ENCODE measurements at places on chromosomes 1 and 21. TPM values are rescaled to one million over a fixed set of nuclear protein-coding genes. Genes with fewer than 3 reads are reported as not detected.

DNA sequence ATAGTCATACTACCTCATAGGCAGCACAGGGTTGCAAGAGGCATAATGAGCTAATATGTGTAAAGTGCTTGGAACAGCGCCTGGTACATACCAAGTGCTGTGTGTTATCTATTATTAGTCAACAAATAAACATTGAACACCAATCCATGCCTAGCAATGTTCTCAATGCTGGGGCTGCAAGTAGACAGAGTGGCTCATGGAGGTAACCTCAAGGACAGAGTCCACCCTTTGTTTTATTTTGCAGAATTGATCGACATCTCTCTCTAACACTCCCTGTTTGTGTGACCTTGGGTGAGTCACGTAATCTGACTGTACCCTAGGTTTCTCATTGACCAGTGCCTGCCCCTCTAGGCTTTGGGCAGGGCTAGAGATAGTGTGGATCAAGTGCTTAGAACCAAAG lies 164.0 kb upstream of the KLHDC7A start:
- no peak for DNase-seq

CFAP74 gene
- total RNA-seq, result not detected

RALGPS2 gene
- total RNA-seq, result 41.6 TPM

DNA sequence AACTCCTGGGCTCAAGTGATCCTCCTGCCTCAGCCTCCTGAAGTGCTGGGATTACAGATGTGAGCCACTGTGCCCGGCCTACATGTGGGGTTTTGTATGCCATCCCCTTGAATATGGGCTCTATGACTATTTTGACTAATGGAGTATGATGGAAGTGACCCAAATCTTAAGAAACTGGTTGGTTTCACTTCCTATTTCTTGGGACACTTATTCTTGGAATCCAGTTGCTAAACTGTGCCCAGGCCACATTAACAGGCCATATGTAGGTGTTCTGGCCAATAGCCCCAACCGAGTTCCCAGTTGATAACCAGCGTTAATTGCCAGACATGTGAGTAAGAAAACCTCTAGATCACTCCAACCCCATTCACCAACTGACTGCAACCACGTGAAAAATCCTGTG lies 36.3 kb upstream of the CLIC4 start:
- DNase-seq, result no peak

NBPF4 gene
- total RNA-seq, result under 0.01 TPM

FMN2 gene
- 35.0 TPM for total RNA-seq

- no peak for DNase-seq
Measured at GRCh38 chr1:30451532-30452125, 271.8 kb downstream of the MATN1 start.

- DNase-seq, result no peak
Measured at GRCh38 chr1:202811296-202812175, 782 bp downstream of the PCAT6 start.

DNA sequence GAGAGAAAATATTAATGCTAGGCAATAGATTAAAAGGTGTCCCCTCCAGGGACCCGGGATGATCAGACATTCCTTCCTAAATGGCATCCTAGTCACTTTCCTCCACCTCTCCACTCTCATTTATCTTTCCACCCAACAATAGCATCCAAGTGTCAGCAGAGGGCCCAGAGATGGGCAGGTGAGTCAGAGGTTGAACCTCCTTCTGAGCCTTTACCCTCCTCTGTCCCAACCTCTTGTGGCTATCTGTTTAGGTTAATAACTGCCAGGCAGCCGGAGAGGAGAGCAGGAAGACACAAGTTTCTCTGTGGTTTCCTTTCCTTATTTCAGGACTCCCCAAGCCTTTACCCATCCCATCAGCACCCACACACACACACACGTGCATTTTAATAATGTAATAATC lies 4.1 kb downstream of the GJA5 start:
- no peak for DNase-seq

TLCD4 gene
- total RNA-seq, result 0.86 TPM

DNA sequence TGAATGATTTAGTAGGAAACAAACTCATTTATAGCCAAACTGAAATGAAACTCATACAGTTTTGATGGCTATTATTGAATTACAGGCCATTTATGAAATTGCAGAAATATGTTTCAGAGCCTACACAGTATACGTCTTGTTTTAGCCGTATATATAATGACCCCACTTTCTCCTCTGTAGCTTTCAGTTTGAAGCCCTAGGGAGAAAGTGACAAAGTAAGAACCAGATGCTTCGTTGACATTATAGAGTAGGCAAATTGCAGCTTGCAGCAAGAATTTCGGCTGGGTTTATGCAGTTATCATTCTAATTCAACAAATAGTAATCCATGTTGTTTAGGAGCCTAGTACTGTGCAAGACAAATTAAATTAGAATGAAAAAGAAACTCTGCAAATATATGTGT lies 836.3 kb upstream of the ADGRL4 start:
- no peak for DNase-seq

GRCh38 chr21:16034446-16035190 lies 304.8 kb downstream of the USP25 start:
- no peak for DNase-seq

DNA sequence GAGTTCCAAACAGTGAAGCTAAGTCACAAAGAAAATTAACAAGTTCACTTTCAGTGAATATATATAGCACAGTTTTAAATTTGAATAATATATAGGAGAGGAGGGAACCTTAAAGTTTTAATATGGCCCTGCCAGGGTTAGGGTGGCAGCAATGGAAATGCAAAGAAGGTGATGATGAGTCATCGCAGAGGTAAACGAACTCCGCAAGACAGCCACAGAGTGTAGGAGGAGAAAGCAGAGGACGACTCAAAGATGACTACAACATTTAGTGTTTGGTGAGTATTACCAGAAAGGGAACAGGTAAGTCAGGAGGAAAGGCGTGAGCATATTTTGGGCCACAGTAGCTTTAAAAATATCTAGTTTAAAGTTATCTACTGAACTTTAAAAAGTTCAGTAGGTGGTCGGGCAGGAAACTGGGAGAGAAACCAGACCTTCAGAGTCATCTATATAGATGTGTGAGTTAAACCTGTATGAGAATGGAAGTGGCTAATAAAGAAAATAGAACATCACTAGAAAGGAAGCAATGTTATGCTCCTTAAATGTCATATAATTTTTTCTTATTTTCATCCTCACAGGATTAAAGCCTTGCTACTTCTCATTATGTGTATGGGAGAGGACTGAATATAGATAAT lies 75.7 kb downstream of the UCHL5 start:
- no peak for DNase-seq

- no peak for DNase-seq
Measured at GRCh38 chr1:203549309-203549708, 55.4 kb downstream of the OPTC start.

- no peak for DNase-seq
Measured at GRCh38 chr1:160748878-160749269, 9.8 kb downstream of the SLAMF7 start.

- DNase-seq, result no peak
Measured at GRCh38 chr1:63954187-63954586, 180.4 kb downstream of the ROR1 start.

DNA sequence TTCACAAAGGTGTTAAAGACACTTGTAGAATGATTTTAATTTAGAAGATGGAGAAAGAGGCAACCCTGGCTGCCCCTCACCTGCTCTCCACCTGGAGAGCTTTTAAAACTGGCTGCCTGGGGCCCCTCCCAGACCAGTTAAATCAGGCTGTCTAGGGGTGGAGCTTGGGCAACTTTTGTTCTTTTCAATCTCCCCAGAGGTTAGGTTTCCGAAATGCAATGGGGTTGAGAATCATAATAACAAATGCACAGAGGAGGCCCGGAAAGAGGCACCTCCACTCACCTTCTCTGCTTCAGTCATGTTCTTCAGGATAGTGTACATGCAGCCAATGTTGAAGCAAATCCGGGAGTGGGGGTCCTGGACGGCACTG lies 400 bp downstream of the NCF2 start:
- no peak for DNase-seq

DNA sequence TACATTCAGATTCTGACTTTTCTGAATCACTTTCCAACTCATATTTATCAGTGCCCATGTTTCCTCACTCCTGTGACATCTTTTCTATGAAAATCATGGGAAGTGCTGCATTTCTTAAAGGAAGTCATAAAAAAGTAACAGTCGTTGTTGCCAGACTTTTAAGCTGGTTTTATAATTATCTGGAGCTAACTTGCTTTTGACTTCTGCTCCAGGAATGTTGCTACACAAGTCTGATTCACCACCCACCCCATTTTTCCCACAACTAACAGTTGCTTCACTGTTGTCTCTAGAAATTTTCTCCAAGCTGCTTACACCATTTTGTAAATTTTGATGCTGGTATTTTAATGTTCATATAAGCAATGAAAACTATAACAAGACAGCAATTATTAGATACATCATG lies 12.2 kb downstream of the FCRLB start:
- peak; percentile 94 for DNase-seq

DENND2D gene
- 4.3 TPM for total RNA-seq

- no peak for DNase-seq
Measured at GRCh38 chr21:14766241-14766640, 220.1 kb upstream of the SAMSN1 start.

DNA sequence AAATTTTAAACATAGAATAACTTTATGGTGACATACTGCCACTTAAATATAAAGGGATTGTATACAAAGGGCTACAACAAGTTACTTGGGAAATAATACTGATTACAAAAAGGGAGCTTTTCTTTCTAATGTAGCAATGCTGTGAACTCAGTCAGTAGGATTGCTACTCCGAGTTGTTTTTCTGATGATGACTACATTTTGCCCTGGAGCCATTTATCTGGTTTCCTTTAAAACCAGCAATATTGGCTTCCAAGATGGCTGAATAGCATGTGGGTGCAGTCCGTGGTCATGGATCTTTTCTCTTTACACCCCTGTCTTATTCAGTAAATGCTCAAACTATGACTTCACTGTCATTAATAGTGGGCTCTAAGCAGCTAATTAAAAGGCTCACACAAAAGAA lies 92.6 kb upstream of the NEK7 start:
- peak; percentile 7 for DNase-seq

CFH gene
- total RNA-seq, result 28.3 TPM

PKP1 gene
- total RNA-seq, result not detected

- DNase-seq, result no peak
Measured at GRCh38 chr1:173222149-173223030, 15.3 kb upstream of the TNFSF4 start.

DNA sequence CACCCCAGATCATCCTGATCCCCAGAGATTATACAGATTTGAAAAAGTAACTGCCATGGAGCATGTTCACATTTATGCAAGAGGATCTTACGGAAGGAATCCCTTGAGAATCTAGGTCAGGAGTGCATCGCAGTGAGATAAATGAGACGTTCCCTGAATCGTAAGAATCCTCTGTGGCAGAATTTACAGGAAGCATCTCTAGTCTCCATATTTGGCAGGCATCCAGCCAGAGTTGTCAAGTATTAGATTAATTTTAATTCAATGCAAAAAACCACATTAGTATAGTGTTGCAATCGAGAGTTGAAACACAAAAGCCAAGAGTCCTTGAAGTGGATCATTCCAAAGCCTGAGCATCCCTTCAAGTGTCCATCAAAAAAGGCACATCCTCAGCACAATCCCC lies 100.8 kb downstream of the RRAGC start:
- no peak for DNase-seq

- peak; percentile 74 for DNase-seq
Measured at GRCh38 chr1:222521299-222522104, 26.4 kb downstream of the HHIPL2 start.

GRCh38 chr1:230735447-230735846 lies 11.7 kb upstream of the CAPN9 start:
- no peak for DNase-seq

DNA sequence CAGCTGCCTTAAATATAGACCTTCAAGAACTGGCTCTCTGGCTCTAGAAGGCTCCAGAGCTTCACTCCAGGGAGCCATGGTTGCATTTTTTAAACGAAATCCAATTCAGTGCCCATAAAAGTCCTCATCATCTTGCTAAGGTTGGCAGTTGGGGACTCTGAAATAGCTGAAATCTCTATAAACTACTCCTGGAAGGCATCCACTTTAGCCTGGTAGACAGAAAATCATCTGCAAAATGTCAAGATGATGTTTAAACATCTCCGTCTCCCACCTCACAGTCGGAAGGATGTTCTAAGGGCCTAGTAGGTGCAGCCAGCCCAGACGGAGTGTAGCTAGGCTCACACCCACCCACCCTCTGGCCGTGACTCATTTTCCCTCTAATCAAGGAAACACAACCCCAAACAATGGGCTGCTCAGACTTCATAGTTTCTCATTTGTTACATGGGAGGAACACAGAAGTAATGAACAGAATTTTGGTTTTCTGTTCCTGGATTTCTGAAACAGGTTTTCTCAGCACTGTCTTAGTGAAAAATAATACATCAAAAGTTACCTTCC lies 235.4 kb upstream of the KAZN start:
- DNase-seq, result no peak

GRCh38 chr1:172938681-172939080 lies 112.1 kb downstream of the TNFSF18 start:
- peak; percentile 89 for DNase-seq

GRCh38 chr1:62110198-62110817 lies 84.3 kb upstream of the L1TD1 start:
- peak; percentile 35 for DNase-seq

- DNase-seq, result no peak
Measured at GRCh38 chr1:150154143-150154542, 4.4 kb downstream of the PLEKHO1 start.

DNA sequence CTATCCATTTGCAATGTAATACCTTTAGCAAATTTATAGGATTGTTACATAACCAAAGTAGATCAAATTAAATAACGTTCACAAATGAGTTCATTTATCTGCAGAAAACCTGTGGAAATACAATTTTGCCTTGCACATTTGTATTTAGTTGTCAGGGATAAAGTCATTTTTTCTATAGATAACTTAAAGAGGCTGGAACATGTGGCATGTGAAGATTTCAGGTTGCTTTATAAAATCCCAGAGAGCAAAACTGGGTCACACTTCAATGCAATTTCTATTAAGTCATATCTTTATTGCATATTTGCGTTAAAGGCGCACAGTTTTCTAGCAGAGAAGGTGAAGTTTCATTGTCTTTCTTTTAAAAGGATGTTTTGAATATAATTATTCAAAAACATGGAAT lies 342.4 kb downstream of the USP25 start:
- DNase-seq, result no peak

STXBP3 gene
- total RNA-seq, result 79.5 TPM

DNA sequence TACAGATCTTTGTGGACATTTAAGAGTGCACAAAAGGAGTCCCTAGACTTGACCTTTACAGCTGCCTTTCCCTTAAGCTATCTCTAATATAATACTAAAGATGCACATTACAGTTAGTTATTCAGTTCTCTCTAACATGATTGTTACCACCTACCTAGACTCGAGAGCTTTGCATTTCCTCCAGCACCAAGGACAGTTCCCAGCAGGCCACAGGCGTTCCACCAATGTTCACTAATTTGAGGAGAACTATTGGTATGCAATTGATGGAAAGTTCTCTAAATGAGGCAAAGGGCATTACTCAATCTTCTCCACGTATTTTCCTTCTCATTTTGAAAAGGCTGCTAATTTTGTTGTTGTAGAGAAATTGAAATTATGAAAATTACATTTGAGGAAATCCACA lies 5.4 kb upstream of the NTNG1 start:
- peak; percentile 18 for DNase-seq
